ENCODE measurements at places on chromosomes 4 and X.

DNA sequence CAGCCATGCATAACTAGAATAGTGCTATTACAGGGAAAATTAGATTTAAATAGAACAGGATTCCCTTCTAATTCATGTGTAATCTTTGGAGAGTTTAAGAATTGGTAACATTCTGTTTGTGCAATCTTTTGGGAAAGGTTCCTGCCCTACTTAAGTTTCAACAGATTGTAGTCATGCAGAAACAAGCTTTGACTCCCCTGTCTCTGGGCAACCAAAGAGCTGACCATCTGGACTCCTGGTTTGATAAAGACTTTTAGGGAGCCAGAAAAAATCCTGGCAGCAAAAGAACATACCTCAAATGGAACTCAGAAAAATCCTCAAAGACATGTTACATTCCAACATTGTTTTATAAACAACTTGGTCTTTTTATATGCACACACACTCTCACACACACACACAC, 191.1 kb upstream of the NEIL3 start:
- DNase-seq: no peak

GRCh38 chrX:135000516-135000915, 9.7 kb downstream of the SMIM10 start:
- DNase-seq: no peak

GRCh38 chr4:85681921-85682320, 207.0 kb downstream of the ARHGAP24 start:
- no peak for DNase-seq

GRCh38 chr4:144989306-144989705, 108.7 kb downstream of the ANAPC10 start:
- no peak for DNase-seq

DNA sequence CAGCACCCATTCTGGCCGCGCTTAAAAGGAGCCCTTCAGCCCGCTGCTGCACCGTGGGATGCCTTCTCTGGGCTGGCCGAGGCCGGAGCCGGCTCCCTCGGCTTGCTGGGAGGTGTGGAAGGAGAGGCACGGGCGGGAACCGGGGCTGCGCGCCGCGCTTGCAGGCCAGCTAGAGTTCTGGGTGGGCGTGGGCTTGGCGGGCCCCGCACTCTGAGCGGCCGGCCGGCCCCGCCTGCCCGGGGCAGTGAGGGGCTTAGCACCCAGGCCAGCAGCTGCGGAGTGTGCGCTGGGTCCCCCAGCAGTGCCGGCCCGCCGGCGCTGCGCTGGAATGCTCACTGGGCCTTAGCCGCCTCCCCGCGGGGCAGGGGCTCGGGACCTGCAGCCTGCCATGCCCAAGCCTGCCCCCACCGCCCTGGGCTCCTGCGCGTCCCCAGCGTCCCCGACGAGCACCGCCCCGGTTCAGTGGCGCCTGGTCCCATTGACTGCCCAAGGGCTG, 111.3 kb downstream of the PCDH18 start:
- DNase-seq: no peak

- DNase-seq: no peak
Measured at GRCh38 chr4:74545448-74545847, 100.5 kb downstream of the AREG start.

DNA sequence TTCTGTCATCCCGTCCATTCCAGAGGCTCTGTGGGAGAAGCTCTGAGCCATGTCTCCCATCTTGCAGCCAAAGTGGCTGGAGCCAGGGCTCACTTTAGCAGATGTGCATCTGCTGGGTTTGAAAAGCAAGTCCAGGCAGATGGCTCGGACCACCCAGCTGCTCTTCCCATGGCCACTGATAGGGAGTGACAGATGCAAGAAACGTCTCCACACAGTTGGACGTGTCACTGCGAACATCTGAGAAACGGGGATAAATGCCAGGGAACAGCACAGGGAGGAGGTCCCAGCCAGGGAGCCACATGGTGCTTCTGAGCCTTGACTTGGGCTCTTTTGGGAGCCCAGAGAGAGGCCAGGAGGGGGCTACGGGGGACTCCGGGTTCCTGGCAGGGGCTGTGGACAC, 242.3 kb downstream of the AFAP1 start:
- DNase-seq: no peak

DNA sequence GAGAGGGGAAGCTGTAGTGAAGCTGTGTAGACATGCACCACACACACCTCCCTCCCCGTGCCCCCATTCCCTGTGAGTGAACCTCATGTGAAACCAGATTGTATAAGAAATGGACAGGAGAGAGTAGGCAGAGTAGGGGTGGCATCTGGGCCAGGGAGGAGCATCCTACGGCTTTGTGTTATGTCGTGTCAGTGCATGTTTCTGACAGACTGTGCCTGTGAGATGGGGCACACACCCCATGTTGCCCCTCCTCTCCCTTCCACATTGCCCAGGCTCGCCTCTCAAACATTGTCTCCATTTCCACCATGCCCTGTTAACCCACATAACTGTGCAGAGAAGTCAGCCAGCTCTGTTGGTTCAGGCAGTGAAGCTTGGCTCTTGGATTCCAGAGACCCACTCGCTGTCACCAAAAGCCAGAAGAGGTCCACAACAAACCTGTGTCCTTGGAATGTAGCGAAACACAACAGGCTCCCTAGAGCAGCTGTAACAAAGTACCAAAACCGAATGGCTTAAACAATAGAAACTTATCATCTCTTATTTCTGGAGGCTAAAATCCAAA, 56.1 kb downstream of the SLC9A6 start:
- no peak for DNase-seq

DNA sequence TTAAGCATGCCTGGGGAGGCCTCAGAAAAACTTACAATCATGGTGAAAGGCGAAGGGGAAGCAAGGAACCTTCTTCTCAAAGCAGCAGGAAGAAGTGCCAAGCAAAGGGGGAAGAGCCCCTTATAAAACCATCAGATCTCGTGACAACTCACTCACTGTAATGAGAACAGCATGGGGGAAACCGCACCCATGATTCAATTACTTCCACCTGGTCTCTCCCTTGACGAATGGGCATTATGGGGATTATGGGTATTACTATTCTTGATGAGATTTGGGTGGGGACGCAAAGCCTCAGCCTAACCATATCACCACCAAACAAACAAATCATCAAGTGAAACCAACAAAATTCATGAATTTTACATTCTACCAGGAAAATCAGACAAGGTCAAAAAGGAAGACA, 76.7 kb upstream of the TAB3 start:
- DNase-seq: no peak

DNA sequence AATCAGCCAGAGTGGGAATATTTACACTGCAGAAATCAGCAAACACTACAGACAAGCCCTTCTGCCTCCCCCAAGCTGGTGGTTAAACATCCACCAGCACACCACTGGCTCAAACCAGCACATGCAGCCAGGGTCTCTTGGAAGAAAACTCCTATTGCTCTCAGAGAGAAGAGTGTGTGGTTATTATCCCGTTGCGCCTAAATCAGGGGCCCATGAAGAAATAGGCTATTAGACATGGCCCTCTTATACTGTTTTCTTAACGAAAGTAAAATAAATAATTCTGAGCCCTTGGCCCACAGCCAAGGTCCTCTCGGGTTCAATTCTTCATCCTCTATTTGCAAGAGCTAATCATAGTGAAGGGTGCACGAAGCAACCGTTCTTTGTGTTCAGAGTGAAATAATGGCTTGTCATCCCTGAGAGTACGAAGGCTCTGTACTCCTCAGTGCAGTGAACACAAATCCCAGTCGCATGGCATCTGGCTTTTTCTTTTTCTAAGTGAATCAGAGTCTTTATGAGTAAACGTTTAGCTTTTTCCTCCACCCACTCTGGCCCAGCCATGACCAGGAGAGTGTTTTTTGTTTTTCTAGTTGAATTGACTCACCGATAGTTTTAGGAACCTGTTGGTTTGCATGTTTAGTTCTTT, 33.4 kb upstream of the RBM47 start:
- peak; percentile 41 for DNase-seq

DNA sequence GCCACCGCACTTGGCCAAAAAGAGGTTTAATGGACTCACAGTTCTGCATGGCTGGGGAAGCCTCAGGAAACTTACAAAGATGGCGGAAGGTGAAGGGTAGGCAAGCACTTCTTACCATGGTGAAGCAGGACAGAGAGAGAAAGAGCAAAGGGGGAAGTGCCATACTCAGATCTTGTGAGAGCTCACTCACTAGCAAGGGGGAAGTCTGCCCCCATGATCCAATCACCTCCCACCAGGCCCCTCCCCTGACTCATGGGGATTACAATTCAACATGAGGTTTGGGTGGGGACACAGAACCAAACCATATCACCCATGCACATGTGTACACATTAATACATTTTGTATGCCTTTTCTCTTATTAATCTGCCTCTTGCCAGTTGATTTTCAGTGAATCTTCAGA, 77.2 kb upstream of the HSD17B10 start:
- DNase-seq: no peak

GRCh38 chrX:37468124-37468739, 103.2 kb upstream of the LANCL3 start:
- no peak for DNase-seq

GRCh38 chrX:129932821-129933321, 26.9 kb downstream of the UTP14A start:
- DNase-seq: no peak

DNA sequence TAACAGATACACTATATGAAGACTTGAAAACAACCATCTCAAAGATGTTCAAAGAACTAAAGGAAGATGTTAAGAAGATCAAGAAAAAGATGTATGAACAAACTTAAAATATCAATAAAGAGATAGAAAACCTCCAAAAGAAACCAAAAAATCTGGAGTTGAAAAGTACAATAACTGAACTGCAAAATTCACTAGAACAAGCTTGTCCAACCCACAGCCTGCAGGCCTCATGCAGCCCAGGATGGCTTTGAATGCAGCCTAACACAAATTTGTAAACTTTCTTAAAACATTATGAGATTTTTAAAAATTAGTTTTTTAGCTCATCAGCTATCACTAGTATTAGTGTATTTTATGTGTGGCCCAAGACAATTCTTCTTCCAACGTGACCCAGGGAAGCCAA, 77.0 kb upstream of the DCTD start:
- no peak for DNase-seq

GRCh38 chr4:25862411-25863346, at the start of gene SEL1L3:
SEL1L3 (minus strand) TSS chr4:25862988; CDS start chr4:25862836, 152 bp downstream.
- DNase-seq: peak; percentile 38

DNA sequence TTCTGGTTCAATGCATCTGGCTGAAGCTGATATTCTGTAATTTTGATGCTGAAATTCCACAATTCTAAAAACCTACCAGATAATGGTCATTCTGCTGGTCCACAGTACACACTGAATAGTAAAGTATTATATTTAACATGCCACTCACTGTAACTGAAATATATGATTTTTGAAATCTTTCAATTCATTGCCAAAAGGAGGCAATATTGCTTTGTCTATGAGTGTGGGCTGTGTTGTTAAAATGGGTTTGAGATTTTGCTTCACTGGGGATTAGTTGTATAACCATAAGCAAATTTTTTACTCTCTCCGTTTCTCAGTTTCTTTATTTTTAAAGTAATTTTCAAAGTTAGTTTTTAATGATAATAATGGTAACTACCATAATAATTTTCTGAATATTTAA, 1404.1 kb upstream of the IGFBP7 start:
- no peak for DNase-seq

DNA sequence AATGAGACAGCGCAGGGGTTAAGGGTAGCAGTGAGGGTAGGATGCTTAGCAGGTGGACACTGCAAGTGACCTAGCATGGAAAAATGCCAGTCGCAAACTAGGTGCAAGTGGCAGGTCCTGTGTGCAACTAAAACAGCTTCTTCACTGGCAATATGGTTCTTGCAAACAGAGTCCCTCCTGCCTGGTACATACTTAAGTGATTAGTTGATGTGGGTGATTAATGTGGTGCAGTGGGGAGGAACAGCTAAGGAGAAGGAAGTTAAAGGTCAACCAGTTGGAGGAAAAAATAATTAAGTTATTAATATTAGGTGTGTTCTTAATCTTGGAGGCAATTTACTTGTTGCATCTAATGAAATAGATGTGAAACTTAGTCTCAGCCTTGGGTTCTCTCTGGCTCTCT, 121.6 kb upstream of the IGFBP7 start:
- no peak for DNase-seq

DNA sequence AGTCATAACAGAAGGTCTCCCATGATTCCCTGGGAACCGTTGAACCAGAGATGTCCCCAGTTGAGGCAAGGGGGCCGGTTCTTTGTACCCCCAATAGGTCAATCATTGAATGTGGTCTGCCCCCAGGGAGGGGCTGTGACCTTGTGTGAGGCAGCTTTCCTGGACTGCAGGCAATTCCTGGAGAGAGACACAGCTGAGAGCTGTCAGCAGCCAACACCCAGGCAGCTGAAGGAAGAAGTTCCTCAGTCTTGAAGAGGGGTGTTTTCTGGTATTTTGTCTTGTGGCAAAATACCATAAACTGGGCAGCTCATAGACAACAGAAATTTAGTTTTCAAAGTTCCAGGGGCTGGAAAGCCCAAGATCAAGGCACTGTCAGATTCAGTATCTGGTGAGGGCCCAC, 185.7 kb upstream of the ATP6AP2 start:
- DNase-seq: no peak

DNA sequence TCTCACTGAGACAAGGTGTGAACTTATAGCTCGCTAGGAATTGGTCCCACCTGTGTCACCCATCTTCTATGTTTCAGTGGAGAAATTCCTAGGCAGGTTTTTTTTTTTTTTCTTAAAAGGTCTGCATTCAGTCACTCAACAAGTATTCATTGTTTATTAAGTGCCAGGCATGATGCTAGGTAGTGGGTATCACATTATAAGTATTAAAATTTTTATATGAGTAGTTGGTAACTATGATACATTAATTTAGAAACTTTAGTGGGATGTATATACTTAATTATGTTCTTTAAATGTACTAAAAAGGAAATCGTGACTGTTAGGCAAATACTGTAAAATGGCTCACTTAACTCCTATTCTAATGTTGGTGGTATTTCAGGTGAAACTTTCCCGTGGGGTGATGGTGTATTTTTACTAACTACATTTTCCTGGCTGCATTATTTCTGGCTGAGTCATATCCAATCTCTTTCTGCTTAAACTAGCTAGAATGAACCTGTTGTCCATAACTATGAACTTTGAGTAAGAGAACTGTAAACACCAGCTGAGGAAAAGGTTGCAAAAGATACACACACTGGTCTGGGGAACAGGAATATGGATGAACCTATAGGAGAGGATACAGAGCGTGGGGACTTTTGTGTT, 49.3 kb upstream of the MED14 start:
- DNase-seq: no peak

DNA sequence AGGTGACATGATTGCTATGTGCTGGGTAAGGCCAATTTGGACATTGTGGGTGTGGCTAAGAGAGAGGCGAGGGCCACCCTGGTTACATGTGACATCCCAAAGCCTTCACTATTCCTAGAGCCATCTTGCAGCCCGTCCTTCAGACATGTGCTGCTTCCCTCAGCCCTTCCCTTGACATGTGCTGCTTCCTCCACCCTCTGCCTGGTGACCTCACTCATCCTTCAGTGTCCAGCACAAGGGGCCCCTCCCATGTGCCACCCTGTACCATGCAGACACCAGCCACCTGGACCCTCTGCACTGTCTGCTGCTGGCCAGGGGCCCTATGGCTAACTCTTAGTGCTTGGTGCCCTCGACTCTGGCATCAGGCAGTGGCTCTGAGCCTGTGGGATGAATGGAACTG, 27.4 kb downstream of the ADRA2C start:
- no peak for DNase-seq

All from T-helper 2 cell (primary cell).